ENCODE measurements at places on chromosomes 1 and 21.

GRCh38 chr1:32611859-32612188 is 38.5 kb downstream of the ZBTB8OS start:
- DNase-seq: no peak

- no peak for DNase-seq
Measured at GRCh38 chr1:246437961-246438360, 69.1 kb downstream of the SMYD3 start.

DNA sequence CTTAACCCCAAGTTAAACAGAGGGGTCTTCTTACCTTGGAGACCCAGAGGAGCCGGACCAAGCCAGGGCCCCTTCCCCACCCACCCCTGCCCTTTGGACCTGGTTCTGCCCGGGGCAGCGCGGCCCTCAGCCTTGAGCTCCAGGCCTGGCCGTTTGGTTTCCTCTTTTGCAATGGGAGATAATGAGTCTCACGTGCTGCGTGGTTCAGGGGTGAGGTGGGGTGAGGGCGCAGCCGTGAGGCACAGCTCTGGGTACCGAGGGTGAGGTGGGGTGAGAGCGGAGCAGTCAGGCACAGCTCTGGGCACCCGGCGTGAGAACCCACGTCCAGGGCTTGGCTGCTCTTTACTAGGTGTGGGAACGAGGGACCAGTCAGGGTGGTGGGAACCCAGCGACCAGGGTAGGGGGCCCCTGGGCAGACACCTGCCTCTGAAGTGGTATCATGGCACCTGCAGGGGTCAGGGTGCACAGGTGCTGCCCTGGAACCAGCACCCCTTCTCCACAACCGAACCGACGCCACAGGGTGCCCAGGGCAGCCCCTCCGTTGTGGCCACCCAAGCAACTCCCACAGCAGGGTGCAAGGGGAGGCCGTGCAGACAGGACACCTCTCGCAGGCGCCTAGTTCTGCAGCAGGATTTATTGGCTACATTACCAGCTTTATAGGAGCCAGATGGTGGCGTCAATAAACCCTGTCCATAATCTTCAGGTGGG is 182.2 kb downstream of the PRDM16 start:
- DNase-seq: peak; percentile 57

GRCh38 chr1:225735252-225736149 is 42.1 kb upstream of the SRP9 start:
- DNase-seq: peak; percentile 10

DNA sequence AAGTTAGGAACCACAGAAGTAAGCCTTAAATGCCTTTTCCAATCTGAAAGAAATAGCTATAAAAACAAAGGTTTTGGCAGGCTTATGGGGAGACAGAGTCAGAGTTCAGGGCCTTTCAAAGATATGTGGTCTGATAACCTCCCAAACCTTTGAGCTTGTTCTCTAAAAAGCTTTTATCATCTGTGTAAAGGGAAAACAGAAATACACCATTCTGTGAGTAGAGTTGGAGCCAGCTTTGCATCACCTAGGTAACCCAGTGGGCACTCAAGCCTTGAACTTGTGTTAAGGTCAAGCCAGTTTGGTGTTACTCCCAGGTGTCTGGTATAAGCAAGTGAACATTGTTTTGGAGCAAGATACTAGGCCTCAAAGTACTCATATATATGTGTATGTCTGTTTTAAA is 50.1 kb downstream of the LAMC1 start:
- DNase-seq: no peak
